ENCODE measurements at places on chromosomes 7 and 10.

DNA sequence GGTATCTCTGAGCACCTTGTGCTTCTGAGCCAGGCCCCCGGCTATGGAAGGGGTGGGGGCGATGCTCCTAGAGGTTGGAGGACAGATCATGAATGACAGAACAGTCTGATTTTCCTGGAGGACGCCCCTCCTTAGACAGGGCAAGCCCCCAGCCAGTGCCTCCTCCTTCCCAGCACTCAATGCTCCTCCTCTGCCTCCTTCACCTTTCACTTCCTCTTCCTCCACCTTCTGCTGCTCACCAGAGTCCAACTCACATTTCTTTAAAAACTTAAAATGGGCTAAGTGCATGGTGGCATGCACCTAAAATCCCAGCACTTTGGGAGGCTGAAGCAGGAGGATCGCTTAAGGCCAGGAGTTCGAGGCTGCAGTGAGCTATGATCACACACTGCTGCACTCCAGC, 71.1 kb upstream of the CUX1 start:
- DNase-seq: no peak

- peak; percentile 73 for DNase-seq
Observed at GRCh38 chr7:49775065-49775948, 1.9 kb downstream of the VWC2 start.

DNA sequence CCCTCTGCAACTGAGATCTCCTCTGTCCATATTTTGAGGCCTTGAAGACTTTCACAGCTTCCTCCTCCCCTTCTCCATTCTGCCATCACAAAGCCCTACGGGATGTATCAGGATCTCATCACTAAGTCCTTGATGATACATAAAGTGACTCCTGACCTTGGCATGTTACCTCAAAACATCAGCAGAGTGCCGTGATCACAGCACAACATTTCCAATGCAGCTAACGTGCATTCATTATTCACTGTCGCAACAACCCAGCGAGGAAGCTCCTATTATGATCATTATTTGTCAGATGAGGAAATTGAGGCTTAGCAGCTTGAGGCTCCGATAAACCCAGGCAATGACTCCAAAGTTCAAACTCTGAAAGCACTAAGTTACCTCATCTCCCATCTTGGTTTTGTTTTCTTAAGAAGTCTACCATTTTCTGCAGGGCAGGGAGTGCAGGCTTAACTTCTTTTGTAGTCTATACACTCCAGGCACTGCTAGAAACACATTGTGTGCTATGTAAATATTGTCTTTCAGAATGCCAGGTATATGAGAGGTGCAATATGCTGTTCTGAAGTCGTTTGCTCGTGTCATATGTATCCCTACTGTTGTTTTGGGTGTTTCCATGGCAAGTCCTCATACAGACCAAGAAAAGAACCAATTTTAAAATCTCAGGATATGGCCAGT, 80.6 kb upstream of the C1QL3 start:
- peak; percentile 90 for DNase-seq

DNA sequence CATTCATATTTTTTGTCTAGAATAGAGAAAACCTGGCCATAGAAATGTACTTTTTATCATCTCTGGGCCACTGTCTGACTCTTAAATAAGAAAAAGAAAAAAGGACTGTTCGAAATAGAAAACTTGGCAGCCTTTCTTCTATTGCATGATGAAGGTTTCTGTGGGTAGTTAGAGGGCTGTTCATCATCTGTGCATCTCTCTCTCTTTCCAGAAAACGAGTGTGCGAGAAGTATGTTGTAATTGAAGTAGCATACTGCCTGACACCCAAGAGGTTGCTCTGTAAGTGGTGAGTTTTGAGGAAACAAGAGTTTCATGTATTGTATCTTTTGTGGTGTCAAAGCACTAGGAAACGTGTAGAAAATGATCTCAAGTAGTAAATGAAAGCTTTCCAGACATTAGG, 343.2 kb upstream of the TMEM229A start:
- DNase-seq: no peak

DNA sequence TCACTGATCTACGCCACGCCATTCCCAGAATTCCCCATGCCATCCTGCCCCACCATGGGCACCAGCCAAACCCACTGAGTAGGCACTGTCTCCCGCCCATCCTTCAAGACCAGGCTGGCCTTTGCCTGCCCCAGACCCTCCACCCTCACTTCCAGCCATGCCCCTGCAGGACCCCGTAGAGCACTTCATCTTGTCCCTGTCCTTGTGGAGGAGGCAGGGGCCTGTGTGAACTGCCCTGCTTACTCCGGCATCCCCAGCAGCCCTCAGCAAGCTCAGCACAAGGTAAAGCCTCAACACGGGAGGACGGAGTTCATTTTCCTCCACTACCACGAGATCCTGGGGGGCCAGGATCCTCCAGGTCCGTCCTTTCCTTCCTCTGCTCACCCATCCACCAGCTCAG, 577.7 kb downstream of the PTPRN2 start:
- no peak for DNase-seq

DNA sequence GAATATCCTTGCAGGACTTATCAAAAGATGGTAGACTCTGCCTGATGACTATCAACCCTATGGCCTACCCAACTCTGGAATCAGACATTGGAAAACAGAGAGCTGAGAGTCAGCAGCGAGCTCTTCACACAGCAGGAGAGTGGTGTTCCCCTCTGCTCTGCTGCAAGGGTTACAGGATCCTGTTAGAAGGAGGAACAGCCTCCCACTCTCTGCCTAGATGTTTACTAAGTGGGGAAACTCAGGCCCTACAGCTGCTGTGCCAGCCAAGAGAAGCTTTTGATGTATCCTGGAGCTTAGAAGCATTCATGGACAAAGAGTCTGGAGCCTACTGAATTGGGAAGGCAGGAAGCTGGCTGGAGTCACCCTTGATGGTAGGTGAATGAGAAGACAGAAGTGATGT, 104.6 kb downstream of the ABLIM1 start:
- DNase-seq: no peak

GRCh38 chr10:16787361-16787791, 29.8 kb downstream of the RSU1 start:
- DNase-seq: no peak

DNA sequence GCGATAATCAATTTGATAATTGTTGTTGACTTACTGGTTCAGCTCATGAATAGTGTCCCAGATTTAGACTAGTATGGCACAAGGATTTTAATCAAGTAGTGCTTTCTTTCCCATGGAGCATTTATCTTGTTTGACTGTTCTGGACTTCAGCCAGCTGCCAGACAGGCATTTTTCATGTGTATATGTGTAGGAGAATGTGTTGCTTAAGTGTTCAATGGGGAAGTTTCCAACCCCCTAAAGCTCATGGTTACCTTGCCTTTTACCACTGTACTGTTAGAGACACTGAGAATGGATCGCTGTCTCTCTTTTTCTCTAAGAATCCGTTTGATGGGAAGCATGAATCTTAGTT, 103.9 kb downstream of the LRRC4 start:
- no peak for DNase-seq

DNA sequence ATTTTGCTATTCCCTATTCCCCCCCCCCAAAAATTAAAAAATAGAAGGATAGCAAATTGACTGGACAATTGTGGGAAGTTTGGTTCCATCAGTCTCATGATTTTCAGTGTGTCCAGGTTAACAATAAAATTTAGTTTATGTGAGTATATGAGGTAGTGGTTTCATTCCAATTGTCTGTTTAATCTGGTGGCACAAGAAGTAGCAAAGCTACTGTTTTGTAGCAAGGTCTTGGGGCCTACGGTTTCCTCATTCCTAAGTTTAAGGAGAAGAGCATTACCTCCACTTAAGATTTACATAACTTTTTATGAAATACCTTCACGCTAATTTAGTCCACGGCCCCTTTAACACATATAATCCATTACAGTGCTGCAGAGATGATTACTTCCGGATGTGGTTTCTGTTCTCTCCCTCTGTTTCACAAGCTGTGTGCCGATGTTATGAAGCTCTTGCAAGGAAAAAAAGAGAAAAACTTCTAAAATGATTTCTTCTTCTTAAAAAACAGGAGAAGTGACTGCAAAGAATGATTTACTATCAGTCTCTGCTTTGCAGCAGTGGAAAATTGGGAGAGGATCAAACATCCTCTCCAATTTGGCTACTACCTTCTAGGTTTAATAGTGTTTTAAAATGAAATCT, 32.7 kb upstream of the NPVF start:
- DNase-seq: no peak

DNA sequence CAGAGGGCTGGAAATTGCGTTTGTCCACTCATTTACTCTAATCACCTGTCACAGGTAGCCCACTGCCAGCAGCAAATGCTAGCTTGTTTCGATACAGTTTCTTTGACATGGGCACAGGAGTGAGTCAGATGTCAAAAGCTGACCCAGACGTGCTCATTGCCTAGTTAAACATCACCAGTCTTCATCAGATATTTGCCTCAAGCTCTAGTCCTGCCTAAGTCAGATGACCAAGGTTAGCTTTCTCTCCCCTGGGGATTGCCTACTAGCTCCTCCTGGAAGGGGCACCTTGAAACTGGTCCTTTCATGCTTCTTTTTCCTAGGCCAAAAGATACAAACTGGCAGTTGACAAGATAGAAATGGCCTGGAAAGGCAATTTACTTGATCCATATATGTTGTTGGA, 35.2 kb downstream of the GPAM start:
- DNase-seq: no peak

DNA sequence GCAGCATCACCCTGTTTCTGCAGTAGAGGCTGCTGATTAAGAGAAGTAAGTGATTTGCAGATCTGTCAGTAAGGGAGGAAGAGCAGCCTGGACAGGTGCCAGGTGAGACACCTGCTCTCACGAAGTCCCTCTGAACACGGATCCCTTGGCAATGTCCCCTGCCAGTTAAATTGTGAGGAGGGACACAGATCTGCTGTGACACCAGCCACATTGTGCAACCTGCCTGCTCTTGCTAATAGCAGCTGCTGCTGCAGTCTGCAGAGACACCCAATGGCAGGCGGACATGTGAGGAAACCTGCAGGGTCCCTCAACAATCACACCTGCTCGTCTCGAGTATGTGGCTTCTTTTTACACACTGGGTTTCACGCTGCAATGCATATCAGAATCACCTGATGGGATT, 31.9 kb downstream of the ANXA11 start:
- DNase-seq: peak; percentile 83

Measured in DMS53 (cell line).